ENCODE measurements at places on chromosomes 3 and 15.

DNA sequence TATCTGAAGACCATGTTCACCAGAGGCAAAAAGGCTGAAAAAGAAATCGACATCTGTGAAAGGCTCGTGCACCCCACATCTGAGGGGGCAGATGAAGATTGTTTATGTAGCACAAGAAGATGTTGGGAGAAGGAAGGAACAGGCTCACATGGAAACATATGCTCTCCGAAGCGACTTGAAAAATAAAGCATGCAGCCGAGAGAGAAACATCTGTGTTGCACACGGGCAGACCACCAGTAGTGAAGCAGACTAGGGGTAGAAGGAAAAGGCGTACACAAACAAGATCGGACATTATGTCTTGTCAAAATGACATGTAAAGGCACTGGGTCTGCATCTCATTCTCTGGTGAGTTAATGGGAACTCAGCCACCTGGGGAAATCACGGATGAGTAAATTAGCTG lies 356.5 kb downstream of the ZIC4 start:
- DNase-seq: no peak

- DNase-seq: no peak
These were observed 8.1 kb downstream of the PGBD4 start for GRCh38 chr15:34109797-34110663.

DNA sequence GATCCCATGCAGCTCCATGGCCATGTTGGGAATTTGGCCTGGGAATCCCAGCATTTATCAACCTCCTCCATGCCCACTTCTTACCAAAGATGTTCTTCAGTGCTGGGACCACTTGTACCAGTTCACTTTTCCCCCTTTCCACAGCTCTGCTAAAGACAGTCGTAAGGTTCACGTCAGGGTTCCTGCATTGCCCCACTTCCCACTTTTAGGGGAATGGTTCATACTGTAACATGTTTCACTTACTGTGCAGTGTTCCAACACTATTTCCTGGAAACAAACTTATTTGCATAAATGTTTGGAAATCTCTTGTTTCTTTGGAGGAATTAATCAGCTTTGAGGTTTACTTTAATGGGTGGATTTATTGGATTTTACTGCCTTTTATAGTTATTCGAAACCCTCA lies 17.0 kb downstream of the APH1B start:
- no peak for DNase-seq

DNA sequence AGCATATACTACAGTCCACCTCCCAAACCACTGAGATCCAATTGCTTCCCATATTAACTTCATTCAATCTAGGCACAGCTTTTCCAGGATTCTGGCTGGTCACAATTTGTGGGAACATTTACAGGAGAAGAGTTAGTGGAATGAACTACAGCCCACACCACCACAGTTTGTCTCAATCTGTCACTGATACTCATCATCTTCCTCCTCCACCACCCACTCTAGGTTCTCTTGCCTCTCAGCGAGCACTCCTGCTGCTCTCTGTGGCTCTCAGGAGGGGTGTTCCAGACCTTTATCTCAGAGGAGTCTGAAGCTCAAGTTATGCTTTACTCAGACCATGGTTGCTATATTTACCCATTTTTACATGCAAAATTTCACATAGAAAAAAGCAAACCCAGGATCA lies 25.9 kb upstream of the PLA2G4D start:
- DNase-seq: no peak

DNA sequence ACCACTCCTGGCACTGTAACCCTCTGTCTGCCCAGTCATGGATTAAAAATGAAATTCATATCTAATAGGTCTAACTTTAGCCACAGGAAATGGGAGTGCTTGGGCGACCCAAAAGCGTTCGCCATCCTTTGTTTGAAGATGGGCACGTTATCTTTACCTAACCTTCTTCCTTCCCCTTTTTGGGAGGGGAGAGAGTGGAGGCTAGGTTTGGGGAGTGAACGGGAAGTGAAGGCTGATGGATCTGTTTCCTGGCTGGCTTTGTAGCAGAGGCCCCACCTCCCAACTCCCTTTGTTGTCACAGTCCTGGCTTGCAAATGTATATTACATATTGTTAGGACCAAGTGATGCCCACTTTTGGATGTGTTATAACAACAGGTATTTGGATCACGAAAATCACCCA lies 98.1 kb upstream of the ARHGEF3 start:
- DNase-seq: no peak

- no peak for DNase-seq
These were observed 36.9 kb downstream of the DNASE1L3 start for GRCh38 chr3:58173669-58174398.

DNA sequence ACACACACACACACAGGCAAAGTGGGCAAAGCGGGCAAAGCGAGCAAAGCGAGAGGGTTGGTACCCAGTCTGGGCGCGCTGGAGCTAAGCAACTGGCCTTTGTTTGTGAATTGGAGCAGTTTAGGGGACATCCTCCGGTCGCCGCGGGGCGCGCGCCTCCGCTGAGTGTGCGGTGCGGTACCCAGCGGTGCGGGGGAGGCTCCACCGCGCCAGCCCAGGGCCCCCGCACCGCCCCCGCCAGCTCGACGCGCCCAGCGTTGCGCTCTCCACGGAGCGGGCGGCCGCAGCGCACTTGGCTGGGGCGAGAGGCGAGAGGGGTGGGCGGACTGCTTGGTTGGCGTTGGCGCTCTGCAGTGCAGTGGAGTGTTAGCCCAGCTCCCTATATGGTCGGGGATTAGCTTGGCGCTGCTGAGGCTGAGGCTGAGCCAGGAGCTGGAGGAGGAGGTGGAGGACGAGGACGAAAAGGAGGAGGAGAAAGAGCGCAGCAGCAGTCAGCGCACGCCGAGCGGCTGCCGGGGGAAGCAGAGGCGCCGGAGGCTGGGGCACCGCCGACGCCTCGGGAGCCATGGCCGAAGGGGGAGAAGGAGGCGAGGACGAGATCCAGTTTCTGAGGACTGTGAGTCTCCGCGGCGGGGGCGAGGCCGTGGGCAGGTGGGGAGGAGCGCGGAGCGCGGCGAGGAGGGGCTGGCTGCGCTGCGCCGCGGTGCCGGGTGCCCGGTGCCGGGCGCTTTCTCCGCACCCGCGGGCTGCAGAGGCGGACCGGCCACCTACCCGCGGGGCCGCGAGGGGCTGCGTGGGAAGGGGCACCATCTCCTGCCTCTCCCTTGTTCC lies at the start of gene RYR3:
Gene RYR3 (plus strand): TSS at position 487 of the 831 bp plus-strand sequence. CDS start 79 bp downstream, at position 566.
- DNase-seq: peak; percentile 41

DNA sequence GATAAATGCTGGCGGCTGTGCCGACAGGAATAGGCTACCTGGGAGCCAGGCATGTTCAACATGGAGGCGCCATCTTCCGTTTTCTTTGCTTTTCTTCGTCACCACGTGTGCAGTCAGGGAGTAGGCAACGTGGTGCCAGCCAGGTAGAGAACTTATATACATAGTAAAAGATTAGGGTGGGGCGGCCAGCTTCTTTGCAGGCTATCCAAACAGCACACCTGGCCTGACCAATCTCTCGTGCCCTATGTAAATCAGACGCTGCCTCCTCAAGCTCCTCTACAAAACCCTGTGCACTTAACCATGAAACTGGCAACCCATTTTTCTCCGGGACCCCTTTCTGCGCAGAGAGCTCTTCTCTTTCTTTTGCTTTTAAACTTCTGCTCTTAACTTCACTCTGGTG lies 28.6 kb upstream of the OR5K4 start:
- no peak for DNase-seq

- DNase-seq: no peak
These were observed 701 bp downstream of the SGO1 start for GRCh38 chr3:20185331-20185678.

- no peak for DNase-seq
These were observed 190.7 kb upstream of the UBE2E1 start for GRCh38 chr3:23615068-23615467.

- DNase-seq: no peak
These were observed 78.2 kb downstream of the VGLL4 start for GRCh38 chr3:11565492-11565891.

GRCh38 chr3:151383111-151383510 lies 1.4 kb downstream of the P2RY12 start:
- DNase-seq: no peak

DNA sequence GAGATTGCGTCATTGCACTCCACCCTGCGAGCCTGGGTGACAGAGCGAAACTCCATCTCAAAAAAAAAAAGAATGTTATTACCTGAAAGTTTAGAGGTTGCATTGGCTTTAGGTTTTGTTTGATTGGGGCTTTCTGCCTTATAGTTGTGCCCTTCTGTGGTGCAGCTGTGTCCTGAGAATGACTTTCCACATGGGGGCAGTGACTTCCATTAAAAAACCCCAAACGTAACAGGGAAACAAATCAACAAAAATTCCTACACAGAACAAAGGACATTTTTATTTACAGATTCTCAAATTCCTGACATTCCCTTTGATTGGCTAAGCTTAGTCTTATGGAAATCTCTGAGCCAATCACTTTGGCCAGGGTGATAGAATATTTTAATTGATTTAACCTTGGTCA lies 154.1 kb upstream of the GPR149 start:
- DNase-seq: no peak

GRCh38 chr3:20668411-20668810 lies 482.4 kb upstream of the SGO1 start:
- DNase-seq: no peak

DNA sequence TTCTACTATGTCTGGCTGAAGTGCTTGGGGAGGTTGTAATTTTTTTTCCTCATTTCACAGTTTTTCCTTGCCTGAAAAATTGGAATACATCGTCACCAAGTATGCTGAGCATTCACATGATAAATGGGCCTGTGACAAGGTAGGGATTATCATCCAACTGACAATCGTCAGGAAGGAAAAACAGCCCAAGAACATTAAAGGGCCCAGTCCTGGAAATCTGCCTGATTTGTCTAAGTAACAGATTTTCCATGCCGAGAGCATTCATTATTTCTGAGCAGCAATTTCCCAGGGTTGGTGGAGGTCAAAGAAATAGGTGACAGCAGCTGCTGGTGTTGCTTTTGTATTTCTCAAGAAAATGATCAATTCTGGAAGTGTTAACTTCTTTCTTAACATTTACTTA lies 226.0 kb upstream of the CHRM5 start:
- DNase-seq: no peak

DNA sequence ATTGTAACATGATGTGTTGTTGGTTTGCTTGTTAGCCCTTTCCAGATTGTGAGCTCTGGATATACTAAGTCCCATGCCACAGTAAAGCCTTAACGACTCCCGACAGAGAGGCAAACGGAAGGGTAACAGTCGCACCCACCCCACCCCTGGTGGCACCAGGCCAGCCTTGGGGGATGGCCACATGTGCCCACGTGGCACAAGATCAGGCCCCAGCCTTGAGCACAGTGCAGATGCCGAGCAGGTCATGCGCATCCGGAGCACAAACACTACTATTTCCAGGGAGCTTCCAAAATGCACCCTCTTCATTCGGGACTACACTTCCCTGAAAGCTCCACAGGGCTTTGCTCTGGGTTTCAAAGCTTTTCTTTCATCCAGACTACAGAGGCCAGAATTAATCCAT lies 10.7 kb upstream of the HPS3 start:
- no peak for DNase-seq
